ENCODE measurements at places on chromosomes 13 and 19. TPM values are rescaled to one million over a fixed set of nuclear protein-coding genes. Genes with fewer than 3 reads are reported as not detected.
A peak's percentile ranks its signal among the peaks of the same experiment; 100 is the strongest.

DNA sequence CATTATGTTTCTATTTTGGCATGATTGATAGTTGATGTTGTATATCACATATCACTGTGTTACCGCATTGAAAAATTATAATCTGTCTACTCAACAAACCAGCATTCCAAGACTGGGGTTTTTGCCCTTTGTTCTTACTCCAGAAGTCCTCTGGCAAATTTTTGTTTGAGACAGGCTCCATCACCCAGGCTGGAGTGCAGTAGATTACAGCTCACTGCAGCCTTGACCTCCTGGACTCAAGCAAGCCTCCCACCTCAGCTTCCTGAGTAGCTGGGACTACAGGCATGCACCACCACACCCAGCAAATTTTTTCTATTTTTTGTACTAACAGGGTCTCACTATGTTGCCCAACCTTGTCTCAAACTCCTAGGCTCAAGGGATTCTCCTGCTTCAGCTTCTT is 741.0 kb downstream of the PCDH9 start:
- DNase-seq: no peak

- no peak for DNase-seq
Observed at GRCh38 chr13:66532845-66533244, 697.3 kb downstream of the PCDH9 start.

DNA sequence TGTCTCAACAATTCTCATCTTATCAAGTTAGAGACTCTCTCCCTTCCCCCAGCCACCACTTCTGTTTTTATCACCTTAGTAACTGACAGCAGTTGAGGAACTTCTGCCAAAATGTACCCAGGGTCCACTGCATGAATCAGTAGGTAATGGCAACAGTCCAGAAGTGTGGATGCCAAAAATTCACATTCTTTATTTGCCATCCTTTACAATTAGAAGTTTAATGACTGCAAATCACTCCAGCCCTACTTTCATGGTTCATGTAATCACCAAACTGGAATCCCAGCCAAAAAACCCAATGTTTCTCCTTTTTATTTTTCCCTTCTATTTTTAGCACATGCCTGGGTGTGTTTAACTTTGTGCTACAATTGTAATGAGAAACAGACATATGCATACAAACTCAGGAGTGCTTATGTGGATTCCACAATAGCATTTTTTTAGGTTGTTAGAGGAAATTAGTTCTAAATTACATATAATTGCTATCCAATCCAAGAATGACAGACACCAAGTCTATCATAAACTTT is 243.5 kb downstream of the RGCC start:
- DNase-seq: peak; percentile 66

- DNase-seq: no peak
Observed at GRCh38 chr13:106407338-106407737, 128.1 kb downstream of the EFNB2 start.

The ELSPBP1 gene
- total RNA-seq: not detected

The C1QTNF9B gene
- 0.56 TPM for total RNA-seq

The KIR2DL4 gene
- total RNA-seq: not detected

DNA sequence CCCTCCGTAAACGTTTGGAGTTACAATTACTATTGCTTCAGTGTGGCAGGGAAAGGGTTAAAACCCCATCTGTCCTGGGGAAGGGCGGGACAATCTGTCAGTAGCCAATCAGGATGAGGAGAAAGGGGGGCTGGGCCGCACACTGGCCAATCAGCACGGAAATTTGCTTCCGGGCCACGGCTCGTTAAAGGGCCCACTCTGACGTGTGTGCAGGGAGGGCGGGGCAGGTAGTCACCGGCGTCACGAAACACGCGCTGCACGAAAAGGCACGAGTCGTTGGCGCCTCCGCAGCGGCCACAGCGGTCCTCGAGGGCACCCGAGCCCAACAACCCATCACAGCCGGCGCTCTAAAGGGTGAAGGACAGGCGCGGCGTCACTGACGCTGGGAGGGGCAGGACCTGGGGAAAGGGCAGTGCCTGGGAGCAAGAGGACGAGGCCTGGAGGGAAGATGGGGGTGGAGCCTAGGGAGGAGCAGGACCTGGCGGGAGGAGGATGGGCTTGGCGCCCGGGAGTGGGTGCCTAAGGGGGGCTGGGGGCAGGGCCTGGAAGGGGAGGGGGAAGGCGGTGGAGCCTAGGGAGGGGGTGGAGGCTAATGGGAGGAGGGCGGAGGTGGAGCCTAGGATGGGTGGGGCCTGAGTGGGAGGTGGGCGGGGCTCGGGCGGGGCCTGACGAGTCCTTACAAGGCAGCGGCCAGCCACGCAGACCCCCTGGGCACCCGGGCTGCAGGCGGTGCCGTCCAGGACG is 4.9 kb downstream of the ADAMTSL5 start:
- peak; percentile 95 for DNase-seq

The APOC4 gene
- not detected for total RNA-seq

DNA sequence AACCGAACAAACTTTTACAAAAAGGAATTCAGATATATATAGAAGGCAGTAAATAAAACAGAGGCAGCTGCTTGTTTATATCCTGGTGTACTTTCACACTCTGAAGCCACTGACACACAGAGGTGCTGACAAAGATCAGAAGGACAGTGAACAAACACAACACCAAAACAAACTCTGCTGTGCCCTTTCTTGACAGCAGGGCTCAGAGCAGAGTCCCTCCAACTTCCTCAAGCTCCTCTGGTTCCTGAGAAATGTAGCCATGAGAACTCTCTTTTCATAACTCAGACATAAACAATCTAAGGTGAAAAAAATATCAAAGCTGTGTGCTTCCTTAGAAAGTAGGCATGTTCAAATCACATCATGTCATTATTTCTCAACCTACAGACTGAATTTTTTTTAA is 1052.8 kb upstream of the SPRY2 start:
- DNase-seq: no peak

The RFPL4A gene
- not detected for total RNA-seq

The ZNF429 gene
- 5.3 TPM for total RNA-seq

DNA sequence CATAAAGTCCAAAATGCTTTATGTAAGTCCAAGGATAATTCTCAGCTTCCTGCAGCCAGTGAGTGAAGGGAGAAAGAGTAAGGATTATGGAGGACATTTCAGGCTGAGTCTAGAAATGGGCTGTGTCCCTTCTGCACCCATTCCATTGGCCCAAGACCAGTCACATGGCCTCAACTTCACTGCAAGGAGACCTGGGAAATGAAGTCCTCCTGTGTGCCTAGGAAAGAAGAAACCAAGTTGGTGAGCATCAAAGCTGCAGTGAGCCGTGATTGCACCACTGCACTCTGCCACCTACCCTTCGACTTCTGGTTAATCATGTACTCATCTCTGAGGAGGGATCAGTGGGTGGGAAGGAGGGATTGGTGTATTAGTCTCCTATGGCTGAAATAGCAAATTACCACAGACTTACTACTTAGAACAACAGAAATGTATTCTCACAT is 3.6 kb upstream of the CD37 start:
- DNase-seq: peak; percentile 57

GRCh38 chr19:35295792-35296462 is 4.0 kb downstream of the MAG start:
- DNase-seq: no peak

- DNase-seq: no peak
Observed at GRCh38 chr13:72963762-72964161, 95.0 kb upstream of the KLF5 start.

DNA sequence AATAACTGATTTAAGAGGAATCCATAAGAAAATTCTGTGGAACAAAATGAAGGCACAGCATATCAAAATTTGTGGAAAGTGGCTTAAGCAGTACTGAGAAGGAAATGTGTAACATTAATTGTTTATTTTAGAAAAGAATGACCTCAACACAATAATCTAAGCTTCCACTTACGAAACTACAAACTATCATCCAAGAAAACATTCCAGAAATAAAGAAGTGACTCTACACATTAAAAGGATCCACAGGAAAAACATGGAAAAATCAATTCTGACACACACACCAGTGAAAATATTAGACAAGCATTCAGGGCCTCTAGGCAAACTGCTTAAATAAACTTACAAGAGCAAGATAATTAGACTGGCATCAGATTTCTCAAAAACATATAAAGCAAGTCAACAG is 14.0 kb downstream of the EXOSC8 start:
- peak; percentile 72 for DNase-seq

- peak; percentile 19 for DNase-seq
Observed at GRCh38 chr13:73000027-73000674, 58.7 kb upstream of the KLF5 start.

Measured in IMR-90 (cell line).